Stimulated activated CD4-positive, alpha-beta T cell treated with anti-CD3 and anti-CD28 coated beads, Interleukin-1b, Interleukin-23, amount 100 ng/mL, for 1 hour (primary cell): ENCODE measurements at places on chromosomes 5 and 9.

DNA sequence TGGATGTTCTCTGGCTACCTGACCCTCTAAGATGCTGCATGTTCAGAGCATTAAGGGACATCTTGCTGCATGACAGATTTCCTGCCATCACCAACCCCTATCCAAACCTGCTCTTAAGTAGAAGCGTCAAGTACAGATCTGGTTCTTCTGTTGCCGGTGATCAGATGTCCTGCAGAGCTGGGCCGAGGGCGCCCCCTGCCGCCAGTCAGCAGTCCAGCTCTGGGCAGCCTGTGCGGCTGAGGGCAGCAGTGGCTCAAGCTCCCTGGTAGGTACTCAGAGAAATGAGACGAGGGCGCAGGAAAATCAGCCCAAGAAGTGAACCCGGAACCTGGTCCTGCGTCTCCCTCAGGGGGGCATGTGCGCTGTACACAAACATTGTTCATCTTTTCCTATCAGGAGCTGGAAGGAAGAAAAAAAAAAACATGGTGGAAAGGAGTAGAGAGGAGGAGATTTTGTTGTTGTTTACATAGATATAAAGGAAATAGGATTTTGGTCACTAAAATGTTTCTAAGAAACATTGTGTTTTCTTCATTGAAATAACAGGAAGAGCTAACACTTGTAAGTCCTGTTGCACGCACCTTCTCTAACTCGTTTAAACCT lies 95.8 kb downstream of the CFAP90 start:
- DNase-seq: no peak

DNA sequence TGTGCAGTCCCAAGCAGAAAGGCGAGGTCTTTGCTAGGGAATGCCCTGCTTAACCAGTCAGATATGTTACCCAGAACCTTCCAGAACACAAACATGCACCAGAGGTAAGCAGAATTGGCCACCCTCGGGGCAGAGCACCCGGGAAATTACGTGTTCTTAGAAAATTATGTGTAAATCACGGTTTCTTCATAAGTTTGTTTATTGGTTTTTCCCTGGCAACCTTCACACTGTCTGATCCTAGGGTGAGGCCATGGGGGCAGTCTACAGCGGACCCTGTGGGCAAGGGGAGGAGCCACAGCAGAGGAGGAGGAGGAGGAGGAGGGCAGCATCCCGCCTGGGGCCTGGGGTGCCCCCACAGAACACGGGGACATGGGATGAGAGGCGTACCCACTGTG lies 31.4 kb downstream of the RXRA start:
- DNase-seq: no peak

GRCh38 chr5:9851458-9851857 lies 221.3 kb upstream of the TAS2R1 start:
- no peak for DNase-seq

- DNase-seq: no peak
Measured at GRCh38 chr5:129460936-129461710, 1.0 kb downstream of the ADAMTS19 start.

DNA sequence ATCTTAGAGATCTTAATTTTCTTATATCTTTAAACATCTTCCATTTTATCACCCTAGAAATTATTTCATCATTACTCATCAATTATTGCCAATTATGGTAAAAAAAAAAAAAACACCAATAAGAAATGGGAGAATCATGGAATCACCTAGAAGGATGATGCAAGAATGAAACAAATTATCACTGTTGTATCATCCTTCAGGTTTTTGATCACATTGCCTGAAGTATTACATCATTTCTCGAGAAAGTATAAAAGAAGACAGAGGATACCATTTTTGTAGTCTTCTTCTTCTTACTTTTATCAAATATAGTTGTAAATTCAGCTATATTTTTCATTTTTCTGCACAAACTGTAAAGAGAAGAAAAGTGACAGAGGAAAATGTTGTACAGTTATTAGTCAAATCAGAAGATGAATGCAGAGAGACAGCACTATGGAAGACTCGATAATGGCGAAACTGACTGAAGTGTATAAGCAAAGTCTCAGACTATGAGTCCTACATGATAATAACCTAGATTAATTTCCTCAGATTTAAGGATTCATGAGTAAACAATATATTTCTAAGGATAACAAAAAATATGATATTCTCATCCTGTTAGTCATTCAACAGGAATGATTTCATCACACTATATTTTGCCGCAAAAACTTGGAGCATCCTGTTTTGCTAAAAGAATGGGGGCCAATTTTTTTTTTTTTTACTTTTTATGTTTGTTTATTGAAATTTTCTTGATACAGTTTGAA lies 5.9 kb upstream of the STC2 start:
- DNase-seq: no peak

DNA sequence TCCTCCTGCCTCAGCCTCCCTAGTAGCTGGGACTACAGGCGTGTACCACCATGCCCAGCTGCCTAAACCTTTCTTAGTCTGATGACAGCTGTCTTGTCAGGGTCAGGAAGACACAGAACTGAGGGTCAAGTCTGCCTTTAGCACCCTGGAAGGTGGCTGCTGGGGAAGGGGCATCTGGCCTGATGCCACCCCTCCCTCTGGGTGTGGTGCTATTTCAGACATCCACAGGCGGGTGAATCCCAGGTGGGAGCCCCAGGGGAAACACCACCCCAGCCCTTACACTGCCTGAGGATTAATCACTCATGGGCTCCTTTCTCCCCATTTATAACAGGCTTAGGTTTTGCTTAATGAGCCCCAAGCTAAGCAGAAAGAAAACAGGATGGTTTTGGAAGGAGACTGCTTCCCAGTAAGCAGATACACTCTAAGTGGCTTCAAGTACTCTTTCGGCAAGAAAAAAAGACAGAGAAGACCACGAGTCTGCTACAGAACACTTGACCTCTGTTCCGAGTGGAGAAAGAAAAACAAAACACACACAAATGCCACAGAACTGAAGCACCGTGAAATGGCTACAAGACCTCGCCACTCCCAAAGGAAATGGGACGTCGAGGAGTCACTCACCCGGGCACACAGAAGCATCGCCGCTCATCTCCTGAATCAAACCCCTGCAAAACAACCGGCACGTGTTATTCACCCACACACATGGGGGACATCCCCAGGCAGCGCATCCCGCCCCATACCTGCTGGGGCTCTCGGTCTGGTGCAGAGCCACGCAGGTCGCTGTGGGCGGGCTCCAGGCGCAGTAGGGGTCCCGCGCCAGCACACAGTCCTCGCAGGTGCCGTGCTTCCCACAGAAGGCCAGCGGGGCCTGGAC lies 62.4 kb downstream of the SECISBP2 start:
- no peak for DNase-seq

- DNase-seq: no peak
Measured at GRCh38 chr9:130770679-130771442, 64.2 kb upstream of the ABL1 start.

DNA sequence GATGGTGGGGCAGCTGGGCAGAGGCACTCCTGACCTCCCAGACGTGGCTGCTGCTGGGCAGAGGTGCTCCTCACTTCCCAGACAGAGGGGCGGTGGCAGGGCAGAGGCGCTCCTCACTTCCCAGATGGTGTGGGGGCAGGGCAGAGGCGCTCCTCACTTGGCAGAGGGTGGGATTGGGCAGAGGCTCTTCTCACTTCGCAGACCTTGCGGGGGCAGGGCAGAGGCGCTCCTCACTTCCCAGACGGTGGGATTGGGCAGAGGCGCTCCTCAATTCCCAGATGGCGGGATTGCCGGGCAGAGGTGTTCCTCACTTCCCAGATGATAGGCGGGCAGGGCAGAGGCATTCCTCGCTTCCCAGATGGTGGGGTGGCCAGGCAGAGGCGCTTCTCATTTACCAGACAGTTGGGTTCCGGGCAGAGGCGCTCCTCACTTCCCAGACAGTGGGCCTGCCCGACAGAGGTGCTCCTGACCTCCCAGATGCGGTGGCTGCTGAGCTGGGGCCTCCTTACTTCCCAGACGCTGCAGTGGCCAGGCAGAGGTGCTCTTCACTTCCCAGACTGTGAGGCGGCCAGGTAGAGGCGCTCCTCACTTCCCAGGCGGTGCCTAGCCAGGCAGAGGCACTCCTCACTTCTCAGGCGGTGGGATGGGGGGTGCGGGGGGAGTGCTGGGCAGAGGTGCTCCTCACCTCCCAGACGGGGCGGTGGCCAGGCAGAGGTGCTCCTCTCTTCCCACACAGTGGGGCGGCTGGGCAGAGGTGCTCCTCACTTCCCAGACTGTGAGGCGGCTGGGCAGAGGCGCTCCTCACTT lies 25.3 kb upstream of the SPATA31E1 start:
- no peak for DNase-seq
